Suppressor macrophage treated with lipopolysaccharide for 4 hours (primary cell): ENCODE measurements at places on chromosomes 3 and 15.

DNA sequence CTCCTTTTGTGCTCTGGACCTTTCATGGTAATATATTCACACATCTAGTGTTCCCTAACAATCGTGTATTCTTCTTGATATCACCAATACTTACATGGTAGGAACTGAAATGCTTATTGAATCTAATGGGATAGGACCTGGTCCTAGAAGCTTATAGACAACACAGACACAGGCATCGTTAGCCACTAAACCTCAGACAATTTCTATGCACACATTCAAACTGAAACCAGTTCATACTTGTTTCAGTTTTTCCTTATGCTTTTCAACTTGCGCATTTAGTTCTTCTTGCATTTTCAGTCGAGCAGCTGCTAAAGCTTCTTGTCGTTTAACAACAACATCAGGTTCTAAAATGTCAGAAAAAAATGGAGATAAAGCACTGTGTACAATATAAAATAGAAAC, 2.3 kb downstream of the SELENOS start:
- no peak for DNase-seq

DNA sequence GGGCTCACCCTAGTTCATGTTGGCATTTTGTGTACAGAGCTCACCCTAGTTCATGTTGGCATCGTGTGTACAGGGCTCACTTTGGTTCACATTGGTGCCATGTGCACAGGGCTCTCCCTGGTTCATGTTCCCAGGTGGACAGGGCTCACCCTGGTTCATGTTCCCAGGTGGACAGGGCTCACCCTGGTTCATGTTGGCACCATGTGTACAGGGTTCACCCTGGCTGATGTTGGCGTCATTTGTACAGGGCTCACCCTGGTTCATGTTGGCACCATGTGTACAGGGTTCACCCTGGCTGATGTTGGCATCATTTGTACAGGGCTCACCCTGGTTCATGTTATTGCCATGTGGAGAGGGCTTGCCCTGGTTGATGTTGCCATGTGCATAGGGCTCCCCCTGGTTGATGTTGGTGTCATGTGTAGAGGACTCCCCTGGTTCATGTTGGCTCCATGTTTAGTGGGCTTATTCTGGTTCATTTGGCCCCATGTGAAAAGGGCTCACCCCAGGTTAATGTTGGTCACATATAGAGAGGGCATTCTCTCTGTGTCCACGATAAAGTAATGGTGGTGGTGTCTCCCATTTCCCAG, 31.7 kb upstream of the NR2C2 start:
- DNase-seq, result no peak

DNA sequence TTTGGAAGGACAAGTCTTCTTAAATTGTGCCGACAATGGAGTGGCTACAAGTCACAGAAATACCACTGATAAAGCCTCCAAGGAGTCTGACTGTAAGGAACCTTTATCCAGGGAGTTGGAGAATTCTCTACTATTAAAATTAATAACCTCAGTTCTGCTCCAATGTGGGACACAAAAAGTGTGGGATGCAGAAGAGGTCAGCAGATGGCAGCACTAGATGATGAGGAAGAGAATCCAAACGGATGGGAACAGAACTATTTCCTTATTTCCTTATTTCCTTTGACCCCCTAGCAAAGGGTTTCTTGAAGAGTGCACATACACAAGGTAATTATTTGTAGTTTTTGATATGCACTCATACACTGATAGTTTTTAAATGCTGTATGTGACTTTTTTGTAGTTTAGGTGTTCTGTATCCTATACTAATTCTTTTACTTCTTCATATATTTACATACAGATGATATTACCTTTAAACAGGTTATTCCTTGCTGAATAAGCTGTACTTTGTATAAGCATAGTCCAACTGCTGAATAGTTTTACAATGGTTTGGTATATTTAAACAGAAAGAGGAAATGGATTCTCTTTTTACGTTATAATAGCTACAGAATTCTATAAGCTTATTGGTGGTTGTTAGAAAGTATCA, 25.6 kb upstream of the NLGN1 start:
- peak; percentile 36 for DNase-seq

- no peak for DNase-seq
Measured at GRCh38 chr3:141790171-141790570, 27.0 kb downstream of the GRK7 start.

- DNase-seq, result no peak
Measured at GRCh38 chr3:88211096-88211890, 61.5 kb downstream of the C3orf38 start.

DNA sequence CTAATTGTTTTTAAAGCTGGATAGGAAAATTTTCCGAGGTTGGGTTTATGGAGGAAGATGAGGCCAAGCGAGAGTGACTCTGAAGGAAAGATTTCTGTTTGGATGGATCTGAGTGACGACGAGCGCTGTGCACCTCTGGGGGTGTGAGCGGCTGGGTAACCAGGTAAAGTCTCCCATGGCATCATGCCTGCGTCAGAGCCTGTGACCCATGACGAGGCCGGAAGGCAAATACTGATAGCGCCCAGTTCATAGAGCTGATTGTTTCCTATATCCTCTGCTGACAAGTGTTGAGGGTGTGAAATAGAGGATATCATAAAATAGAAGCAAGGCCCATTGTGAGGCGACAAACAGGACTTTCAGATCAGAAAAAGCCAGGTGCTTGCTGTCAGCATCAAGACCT, 33.7 kb upstream of the MAGEF1 start:
- no peak for DNase-seq

DNA sequence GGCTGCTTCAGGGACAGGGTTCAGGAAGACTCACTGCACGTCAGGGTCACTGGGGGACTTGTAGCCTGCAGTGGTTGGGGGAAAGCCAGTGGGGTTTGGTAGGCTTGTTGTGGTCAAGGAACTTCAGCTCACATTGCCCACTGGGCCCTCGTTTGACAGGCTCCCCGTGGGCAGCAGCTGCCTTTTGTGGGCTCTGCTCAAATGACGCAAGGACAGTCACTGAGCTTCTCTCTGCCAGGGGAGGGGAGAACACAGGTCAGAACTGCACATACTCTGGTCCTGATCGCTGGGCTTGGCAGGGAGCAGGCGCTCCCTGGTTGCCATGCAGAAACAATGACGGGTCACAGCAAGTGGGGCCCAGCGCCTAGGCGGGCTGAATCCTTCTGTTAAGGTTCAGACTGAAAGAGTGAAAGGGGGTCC, 45.5 kb downstream of the FAM174B start:
- no peak for DNase-seq

DNA sequence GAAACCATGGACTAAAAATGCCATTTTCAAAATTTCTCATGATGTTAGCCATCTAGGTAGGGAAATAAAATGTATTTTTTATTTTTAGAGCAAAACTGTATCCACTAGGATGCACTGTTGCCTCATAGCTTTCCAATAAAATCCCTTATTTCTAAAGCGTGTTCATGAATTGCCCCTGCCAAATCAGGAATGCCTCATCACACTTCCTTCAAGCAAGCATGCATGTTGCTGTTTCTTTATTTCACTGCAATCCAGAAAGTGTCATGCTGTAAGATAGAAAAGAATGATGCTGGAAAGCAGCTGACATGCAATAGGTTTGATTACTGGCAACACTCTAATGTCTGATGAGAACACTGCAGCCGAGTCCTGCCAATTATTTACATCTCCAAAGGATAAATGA, 239.5 kb downstream of the CHL1 start:
- no peak for DNase-seq

DNA sequence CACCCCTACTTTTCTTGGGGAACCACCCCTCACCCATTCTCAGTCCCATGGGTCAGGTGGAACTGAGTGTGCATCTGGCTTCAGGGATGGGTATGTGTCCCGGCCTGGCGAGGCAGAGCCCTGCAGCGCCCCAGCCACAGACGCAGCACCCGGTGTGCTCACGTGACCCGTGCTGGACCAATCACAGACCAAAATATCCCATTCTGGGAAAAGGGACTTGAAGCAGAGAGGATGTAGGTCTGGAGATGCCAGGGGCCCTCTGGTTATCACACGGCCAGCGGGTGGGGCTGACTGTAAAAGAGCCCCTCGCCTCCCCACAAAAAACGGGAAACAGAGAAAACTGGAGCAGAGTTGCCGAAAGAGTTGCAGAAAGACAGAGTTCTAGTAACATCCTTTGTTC, 138.0 kb upstream of the RAD18 start:
- DNase-seq, result no peak

DNA sequence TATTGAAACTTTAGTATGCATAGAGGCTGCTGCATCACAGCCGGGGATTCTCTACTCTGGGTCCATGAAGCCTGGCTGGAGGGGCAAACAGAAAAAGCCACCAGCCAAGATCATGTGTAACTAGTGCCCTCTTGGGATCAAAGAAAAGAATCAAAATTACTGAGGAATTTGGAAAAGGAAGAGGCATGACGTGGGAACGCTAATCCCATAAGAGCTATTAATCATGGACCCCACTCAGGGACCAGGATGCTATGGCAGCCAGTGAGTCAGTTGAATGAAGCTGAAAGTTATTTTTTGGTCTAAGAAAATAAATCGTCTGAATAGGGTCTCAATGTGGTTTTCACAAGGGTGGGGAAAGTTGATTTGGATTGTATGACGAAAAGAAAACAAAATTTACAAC, 1165.1 kb downstream of the ROBO2 start:
- DNase-seq, result no peak

GRCh38 chr15:43287254-43287653, 20.5 kb upstream of the TGM5 start:
- no peak for DNase-seq

- DNase-seq, result no peak
Measured at GRCh38 chr3:159616234-159616825, 372.3 kb upstream of the IL12A start.

- DNase-seq, result no peak
Measured at GRCh38 chr3:133476971-133477375, 77.1 kb downstream of the BFSP2 start.

DNA sequence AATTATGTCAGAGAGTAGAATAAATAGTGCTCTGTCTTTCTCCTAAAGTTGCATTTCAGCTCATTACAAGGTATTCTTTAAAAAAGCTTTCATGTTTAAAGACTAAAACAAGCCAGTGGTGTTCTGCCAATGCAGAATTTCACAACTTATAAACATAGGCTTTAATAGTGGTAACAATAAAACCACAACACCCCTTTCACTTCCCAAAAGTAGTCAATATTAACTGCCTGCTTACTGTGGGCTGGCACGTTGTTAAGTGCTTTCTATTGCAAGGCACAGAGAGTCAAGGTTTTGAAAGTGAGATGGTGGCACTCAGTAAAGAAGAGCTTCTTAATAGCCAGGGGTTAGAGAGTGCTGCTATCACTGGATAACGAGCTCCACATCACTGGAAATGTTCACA, 8.4 kb upstream of the RTP1 start:
- peak; percentile 62 for DNase-seq

DNA sequence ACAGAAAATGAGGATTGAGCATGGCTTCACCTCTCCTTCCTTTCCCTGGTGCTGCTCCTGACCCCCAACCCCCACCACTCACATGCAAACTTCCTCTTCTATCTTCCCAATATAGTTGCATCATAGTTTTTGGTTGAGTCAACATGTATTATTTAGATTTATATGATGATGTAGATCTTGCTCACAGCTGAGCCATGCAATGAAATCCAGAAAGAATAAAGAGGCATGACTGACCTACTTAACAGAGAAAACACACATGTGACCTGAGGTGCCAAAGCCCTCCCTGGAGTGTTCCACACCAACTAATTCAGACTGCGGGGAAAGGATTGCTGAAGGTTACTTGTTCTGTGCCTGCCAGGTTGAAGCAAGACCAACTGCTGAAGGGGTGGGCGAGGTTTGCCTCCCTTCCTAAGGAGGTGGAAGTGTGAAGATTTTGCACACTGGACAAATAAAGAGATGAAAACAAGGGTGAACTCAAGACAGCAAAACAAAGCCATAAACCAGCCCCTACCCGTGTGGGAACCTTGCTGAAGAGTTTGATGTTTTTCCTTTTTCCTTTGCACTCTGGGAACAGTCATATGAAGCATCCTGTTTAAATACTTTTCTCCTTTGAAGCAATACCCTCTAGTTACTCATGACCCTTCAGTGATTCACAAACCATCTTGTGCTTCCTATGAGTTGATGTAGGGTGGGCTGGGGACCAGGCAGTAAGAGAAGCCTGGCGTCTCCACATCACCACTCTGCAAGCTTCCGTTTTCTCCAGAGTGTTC, 155.2 kb upstream of the UBE2E1 start:
- peak; percentile 85 for DNase-seq

DNA sequence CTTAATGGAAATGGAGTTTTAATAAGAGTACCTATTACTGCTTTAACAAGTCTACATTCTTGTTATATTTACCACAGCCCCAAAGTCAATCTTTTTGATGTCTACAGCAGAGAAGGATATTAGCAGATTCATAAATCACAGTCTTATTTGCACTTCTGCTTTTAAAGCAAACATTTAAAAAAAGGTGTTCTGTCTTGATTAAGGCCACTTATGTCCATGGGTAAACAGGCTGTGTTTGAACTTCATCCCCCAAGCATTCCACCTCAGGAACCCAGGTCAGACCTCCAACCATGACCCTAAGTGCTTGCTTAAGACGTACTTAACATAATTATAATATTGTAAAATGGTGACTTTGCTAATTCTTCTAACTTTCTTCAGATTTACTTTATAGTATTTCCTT, 113.4 kb downstream of the CMSS1 start:
- DNase-seq, result no peak
